Effector memory CD8-positive, alpha-beta T cell (primary cell): ENCODE measurements at places on chromosomes 7 and 10.

DNA sequence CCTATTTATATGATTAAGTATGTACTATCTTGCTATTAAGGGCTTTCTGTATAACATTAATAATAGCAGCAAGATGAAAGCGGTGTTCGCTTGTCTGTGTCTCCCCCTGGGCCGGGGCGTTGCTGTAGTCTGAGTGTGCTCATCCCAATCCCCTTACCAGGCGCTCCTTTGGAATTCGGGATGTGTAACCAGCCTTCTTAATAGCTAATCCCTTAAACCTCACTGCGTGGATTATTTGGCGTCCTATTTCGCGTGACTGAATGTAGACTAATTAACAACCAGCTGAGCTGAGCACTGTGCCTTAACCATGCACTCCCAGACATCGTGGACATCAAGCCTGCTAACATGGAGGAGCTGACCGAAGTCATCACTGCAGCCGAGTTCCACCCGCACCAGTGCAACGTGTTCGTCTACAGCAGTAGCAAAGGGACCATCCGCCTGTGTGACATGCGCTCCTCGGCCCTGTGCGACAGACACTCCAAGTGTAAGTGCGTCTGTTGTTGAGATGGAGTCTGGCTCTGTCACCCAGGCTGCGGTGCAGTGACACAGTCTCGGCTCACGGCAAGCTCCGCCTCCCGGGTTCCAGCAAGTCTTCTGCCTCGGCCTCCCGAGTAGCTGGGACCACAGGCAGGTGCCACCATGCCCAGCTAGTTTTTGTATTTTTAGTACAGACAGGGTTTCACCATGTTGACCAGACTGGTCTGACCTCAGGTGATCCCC is 36.6 kb downstream of the BNIP3 start:
- no peak for DNase-seq

DNA sequence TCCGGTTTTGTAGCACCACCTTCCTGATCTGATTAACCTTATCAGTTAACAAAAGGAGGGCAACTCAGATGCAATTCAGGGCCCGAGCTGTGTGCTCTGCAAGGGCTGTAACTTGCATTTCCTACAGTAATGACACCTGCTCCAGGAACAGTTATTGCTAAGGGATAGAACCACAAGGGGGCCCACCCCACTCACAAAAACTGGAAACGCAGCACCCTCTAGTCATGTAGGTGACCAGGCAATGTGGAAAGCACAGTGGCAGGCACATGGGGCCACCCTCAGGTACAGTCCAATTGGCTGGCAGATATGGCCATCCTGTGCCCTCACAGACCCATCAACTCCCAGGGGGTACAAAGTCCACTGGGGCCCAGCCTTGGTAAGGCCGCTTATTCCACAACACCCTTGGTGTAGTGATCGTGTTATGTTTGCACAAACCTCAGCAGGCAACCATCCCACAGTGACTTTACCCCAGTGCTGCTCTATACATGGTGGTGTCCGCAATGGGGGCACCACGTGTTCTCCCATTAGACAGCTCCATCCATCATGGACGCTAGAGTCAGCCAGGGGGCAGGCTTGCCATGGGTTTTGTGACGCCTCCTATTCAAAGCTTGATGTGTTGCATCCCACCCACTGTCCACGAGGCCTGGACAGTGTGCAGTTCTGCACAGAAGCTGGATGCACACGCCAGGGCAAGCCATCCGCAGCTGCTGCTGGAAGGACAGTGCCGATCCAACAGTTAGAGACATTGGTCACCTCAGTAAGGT is 9.4 kb downstream of the RNF133 start:
- no peak for DNase-seq

GRCh38 chr10:97854743-97855142 is 5.1 kb downstream of the GOLGA7B start:
- DNase-seq, result no peak

DNA sequence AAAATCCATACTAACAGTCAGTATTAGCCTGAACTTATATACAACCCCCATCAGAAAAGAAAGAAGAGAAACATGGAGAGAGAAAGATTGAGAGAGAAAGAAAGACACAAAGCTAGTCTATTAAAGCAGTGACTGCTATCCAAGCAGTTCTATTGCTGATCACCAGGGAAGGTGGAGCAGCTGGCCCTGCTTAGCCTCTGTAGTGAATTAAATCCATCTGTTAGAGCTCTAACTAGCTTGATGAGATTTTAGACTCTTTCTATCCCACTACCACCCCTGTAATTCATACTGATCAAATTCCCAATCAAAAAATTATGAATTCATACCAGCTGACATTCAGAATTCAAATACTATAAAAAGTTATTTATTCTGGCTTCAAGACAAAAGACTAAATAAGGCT is 486.0 kb upstream of the LRRN3 start:
- no peak for DNase-seq

DNA sequence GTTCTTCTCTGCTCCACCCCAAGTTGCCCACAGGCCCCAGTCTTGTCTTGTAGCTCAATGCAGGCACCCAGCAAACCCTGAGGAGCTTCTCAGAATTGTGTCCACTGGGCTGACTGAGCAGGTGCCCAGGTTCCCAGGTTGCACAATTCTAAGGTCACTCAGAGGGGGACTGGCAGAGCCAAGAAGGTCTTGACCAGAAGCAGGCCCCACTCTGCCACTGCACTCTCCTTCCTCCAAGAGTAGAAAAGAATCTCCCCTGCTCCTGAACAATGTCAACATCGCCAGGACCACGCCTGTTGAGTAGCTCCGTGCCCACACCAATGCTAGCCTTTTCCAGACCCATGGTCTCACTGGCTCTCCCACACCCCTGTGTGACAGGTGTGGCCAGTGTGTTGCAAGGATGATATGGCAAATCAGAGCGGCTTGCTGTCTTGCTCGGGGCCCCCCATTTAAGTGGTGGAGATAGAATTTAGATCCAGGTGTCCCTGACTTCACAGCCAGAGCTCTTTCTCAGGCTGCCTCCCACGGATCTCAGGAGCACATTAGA is 577 bp downstream of the LRRC18 start:
- no peak for DNase-seq

- DNase-seq, result no peak
Measured at GRCh38 chr10:118522791-118523498, 72.5 kb downstream of the PRLHR start.
